ENCODE measurements at places on chromosomes 12 and 14.

- no peak for DNase-seq
Observed at GRCh38 chr14:60079723-60080122, 12.0 kb upstream of the PCNX4 start.

DNA sequence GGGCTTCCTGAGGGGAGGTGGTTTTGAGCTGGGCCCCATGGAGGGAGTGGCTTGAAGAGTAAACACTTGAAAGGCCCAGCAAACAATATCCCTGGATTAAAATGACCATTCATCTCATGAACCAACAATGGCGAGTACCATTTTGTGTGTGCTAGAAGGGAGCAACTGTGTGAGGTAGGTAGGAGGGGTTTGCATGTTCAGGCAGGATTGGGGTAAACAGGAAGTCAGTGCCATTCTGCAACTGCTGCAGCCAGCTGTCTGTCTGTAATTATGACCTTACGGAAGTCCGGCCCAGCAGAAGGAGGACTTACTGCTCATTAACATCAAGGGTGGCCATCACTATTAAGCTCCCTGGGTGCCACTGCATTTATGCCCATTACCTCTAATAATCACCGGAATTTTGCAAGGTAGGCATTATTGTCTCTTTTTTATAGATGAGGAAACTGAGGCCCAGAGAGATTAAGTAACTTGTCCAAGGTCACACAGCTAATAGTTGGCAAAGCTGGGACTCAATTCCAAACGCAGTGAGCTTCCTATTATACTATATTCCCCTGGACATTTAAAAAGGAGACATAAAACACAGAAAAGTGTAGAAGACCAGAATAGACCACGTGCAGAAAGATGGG lies 16.6 kb upstream of the IFI27L2 start:
- no peak for DNase-seq

DNA sequence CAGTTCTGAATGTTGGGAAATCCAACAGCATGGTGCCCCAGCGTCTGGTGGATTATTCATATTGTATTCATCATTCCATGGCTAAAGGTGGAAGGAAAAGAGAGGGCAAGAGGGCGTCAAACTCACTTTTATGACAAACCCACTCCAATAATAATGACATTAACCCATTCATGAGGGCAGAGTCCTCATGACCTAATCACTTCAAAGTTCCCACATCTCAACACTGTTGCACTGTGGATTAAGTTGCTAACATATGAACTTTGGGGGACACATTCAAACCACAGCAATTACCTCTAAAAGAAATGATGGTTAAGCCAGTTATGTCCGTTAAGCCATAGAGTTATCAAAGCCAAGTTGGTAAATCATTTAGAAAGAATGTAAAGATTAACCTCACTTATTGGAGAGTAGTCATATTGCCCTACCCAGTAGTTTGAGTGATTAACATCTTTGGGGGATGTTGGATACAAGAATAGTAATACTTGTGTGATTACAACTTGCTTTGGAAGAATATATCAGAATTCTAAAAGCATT lies 212.4 kb upstream of the FLRT2 start:
- DNase-seq, result no peak

- no peak for DNase-seq
Observed at GRCh38 chr12:52054231-52054832, 3.1 kb downstream of the NR4A1 start.

- DNase-seq, result no peak
Observed at GRCh38 chr12:94614288-94614721, 36.1 kb downstream of the TMCC3 start.

DNA sequence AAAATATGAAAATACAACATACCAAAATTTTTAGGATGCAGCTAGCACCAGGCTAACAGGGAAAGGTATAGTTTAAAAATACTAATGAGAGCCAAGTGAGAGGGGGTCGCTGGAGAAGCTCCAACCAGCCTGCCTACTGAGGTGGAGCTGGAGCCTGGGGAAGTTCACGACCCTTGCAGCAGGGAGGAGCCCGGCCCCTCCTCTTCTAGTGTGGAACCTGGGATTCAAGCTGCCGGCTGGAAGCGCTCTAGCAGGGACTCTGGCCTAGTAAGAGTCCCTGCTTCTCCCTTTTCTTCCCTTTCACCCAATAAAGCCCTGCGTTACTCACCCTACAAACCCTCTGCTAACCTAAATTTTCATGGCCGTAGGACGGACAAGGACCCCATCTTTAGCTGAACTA lies 5.0 kb upstream of the KCNK13 start:
- DNase-seq, result no peak

GRCh38 chr12:18428416-18428815 lies 167.1 kb downstream of the PIK3C2G start:
- no peak for DNase-seq

DNA sequence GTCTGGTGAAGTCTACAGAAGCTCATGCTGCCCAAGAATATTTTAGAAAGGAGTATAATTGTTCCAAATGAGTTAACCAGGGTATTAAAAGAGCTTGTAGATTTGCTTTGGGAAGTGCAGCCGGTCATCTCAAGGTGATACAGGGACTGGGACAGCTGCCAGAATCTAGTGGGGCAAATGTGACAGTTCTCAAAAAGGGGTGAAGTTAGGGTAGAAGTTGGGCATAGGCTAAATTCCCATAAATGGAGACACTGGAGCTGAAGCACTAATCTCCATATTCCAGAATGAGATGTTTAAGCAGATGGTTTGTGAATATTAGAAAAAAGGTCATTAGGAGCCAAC lies 94.7 kb downstream of the ANO6 start:
- no peak for DNase-seq

DNA sequence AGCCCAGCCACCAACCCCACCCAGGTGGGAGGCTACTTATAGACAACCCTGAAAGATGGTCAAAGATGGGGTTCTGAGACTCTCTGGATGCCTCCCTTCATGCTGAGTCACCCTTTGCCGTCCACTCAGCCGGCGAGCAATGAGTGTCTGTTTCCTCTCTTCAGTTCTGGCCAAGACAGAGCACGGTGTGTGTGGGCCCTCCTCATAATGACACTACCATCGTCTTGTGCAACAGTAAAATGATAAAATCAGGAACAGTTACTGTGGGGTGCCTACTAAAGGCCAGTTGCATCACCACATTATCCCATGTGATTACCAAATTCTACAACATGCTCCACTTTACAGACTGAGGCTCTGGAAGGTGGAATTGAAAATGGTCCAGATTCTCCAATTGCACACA lies 7.0 kb upstream of the BDKRB1 start:
- DNase-seq, result no peak

DNA sequence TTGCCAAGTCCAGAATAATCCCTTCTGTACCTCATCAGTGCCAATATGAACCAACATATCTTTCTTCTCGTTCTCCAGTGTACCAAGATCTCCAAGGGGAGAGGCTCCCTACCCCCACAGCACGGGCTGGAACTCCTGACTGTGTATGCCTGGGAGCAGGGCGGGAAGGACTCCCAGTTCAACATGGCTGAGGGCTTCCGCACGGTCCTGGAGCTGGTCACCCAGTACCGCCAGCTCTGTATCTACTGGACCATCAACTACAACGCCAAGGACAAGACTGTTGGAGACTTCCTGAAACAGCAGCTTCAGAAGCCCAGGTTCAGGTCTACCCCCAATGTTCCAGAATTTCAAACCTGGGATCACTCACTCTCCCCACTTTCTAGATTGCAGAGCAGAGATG lies 10.5 kb upstream of the OAS2 start:
- no peak for DNase-seq

DNA sequence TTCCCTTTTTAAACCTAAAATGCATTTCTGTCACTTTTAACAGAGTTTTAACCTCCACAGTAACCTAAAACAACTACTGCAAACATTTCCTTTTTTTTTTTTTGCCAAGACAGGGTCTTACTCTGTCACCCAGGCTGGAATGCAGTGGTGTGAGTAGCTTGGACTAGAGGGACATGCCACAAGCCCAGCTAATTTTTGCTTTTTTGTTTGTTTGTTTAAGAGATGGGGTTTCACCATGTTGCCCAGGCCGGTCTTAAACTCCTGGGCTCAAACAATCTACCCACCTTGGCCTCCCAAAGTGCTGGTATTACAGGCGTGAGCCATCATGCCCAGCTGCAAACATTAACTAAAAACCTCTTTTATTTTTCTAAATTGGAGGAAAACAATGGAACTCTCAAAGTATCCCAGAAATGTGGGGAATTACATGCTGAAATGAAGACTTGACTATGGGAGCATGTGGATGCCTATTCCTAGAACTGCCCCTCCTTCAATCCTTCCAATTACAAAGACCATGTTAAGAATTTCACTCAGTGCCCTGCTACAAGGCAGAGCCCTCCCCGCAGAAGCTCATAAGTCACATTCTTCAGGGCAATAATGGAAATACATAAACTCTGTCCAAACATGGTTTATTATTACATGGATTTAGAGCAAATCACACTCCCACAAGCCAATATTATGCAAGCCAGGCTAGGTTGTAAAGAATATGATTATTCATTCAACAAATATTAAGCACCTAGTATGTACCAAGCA lies 66.9 kb downstream of the C12orf56 start:
- DNase-seq, result no peak

GRCh38 chr12:94965982-94966630 lies 37.4 kb downstream of the NDUFA12 start:
- no peak for DNase-seq

DNA sequence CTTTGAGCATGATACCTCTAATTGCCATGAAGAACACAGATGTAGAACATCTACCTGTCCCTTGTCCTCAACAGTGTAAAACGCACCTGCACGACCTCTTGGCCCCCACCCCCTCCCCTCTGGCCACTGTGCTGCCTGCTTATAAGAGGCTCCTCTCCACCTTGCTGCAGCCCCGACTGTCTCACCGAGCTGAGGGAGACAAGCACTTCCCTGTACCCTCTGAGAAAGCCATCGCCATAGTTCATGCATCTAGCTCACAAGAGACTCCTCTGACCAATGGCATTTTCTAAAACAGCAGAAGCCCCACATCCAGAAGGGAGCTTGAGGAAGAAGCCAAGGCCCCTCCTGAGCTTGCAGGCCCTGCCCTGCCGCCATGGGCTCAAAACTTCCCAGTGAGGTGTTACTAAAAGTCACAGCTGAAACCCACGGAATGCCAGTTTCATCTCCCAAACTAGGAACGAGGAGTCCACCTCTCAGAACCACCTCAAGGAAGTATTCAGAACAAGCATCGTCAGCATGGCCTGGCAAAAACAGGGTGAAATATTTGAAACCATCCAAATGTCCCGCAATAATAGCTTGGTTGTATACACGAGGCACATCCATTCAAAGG lies 21.5 kb upstream of the ANO2 start:
- no peak for DNase-seq

GRCh38 chr12:57146961-57147944 lies at the start of gene LRP1-AS:
LRP1-AS (minus strand) TSS chr12:57147619.
- no peak for DNase-seq

GRCh38 chr14:54814076-54814475 lies 88.5 kb downstream of the GCH1 start:
- DNase-seq, result no peak

- DNase-seq, result no peak
Observed at GRCh38 chr12:53505086-53505485, 2.2 kb downstream of the NPFF start.

DNA sequence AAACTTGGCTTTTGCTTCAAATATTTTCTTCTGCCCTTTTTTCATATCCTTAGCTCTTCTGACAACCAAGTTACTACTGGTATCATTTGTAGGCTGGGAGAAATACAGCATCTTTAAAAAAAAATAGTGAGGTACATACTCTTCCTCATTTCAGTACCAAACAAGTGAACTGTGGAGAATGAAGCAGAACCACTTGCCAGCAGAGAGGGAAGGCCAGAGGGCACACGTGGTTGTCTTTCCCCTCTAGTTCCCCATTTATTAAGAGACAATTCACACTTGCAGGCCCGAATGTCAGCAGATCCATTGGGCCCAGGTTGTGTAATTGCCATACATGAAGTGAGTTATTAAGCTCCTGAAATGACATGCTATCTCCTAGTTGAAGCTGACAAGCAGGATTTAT lies 3.2 kb downstream of the SUSD6 start:
- DNase-seq, result no peak

GRCh38 chr12:3077572-3078081 lies 448 bp downstream of the TSPAN9 start:
- DNase-seq, result no peak

DNA sequence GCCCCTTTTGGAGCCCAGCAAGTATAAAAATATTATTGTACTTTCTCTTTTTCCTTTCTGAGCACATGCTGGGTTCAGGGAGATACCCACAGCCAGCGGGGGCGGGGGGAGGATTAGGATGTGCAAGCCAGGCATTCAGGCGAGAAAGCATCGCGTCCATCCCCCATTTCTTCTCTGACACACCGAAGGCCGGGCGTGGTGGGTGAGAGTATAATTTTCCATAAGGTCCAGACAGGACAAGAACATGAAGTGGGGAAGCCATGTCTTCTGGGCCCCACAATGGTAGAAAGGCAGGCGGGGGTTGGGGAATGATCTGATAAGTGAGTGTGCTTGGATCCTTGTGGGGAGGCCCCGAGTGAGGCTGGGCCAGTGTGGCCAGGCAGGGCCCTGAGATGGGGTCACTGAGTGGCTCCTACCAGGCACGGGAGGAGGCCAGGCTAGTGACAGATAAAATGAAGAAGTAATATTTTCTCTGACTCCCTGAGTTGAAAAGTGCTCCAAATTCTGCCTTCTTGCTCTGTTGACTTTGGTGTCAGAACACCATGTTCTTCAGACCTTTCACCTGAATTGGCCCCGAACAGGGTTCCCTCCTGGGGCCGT lies 10.7 kb upstream of the LRTM2 start:
- no peak for DNase-seq

DNA sequence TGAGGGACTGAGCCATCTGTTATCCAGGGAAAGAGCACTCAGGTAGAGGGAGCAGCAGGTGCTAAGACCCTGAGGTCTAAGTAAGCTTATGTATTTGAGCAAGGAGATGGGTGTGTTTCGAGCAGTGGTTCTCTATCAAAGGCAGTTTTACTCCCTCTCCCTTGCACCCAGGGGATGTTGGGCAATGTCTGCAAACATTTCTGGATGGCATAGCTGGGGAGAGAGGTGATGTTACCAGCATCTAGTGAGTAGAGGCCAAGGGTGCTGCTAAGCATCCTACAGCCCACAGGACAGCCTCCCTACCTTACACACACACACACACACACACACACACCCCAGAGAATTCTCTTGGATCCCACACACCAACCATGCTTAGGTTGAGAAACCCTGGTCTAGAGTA lies 221.0 kb upstream of the PWP1 start:
- no peak for DNase-seq

DNA sequence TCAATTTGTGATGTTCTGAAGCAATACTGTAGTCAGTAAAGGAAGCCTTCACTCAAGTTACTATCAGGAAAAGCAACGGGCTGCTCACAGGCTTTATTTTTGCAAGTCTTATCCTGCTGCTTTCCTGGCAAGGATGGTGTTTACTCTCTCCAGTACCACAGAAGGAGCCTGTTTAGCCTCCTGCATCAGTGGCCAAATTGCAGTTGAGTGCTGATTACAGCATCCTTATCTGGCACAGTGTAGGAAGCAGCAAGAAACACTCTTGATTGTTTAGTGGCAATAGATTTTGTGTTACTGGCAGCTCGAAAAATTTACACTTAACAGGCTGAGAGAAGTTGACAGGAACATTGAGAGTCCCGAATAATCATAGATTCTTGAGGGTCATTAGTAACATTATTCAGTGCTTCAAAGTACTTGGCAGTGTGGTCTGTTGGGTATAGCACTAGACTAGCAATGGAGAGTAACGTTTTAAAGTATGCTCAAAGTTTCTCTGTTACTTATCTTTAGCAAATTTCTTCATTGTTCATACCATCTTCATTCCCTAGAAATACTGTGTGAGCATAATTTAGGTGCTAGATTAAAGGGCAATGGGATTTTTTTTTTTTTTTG lies 11.7 kb downstream of the TULP3 start:
- DNase-seq, result no peak

All from GM20000 (cell line).